Left ventricle myocardium inferior (tissue), 1 donor: ENCODE measurements at places on chromosomes 16 and 17. TPM values are rescaled to one million over a fixed set of nuclear protein-coding genes. Genes with fewer than 3 reads are reported as not detected.

DNA sequence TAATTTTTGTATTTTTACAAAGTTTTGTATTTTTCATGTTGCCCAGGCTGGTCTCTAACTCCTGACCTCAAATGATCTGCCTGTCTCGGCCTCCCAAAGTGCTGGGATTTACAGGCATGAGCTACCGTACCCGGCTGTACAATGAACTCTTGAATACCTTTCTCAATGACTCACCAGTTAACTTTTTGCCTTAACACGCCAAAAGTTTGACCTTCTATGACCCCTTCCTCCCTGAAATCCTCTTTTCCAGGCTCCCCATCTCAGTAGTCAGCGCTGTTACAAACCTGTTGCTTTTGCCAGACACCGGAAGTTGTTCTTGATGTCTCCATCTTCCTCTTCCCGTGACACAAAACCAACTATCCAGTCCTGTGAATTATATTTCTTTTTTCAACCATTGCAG lies 158.1 kb upstream of the ASIC2 start:
- no peak overlapping the region for H3K27ac ChIP-seq
- no peaks in the 10 kb centered on the region for H3K4me1 ChIP-seq
- H3K4me3 ChIP-seq: no peak overlapping the region
- no peak for DNase-seq
- H3K36me3 ChIP-seq: no peaks in the 10 kb centered on the region
- H3K27me3 ChIP-seq: peaks cover 45% of the 10 kb centered on the region

GRCh38 chr16:733382-734207 lies 6.7 kb downstream of the HAGHL start:
- no peak for DNase-seq
- peaks cover 3% of the 10 kb centered on the region for H3K4me1 ChIP-seq
- peaks cover under 1% of the 10 kb centered on the region for H3K27me3 ChIP-seq

DNA sequence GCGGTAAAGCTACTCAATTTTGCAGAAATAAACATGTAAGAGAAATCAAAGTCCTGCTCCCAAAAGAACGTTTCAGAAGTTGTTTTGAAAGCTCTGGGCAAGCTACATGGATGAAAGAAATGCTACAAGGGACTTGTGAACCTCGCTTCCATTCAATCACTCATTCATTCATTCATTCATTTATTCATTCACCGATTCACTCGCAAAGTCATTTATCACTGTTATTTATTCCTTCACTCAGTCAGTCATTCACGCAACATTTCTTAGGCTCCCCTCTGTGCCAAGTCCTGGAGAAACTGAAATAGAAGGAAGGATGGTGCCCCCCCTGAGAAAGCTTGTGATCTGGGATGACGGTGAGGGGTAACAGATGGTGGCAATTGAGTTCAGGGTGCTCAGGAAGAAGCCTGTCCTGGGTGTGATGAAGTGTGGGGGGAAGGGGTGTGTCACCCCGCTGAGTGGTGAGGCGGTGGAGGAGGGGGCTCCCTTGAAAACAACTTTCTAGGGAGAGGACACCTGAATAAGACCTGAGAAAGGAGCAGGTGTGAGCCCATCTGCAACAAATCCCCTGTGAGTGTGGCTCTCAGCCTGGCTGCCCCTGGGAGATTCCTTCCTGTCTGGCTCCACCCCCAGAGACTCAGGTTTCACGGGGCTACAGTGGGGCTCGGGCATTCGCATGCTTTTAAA lies 36.3 kb upstream of the PRSS54 start:
- H3K36me3 ChIP-seq: no peaks in the 10 kb centered on the region
- no peak overlapping the region for H3K4me3 ChIP-seq
- no peak overlapping the region for H3K27ac ChIP-seq
- peaks cover 28% of the 10 kb centered on the region for H3K4me1 ChIP-seq

GRCh38 chr16:50642349-50642748 lies 38.8 kb downstream of the SNX20 start:
- no peak overlapping the region for H3K4me3 ChIP-seq
- H3K27ac ChIP-seq: no peak overlapping the region
- no peaks in the 10 kb centered on the region for H3K36me3 ChIP-seq
- peaks cover 50% of the 10 kb centered on the region for H3K27me3 ChIP-seq
- H3K4me1 ChIP-seq: no peaks in the 10 kb centered on the region

DNA sequence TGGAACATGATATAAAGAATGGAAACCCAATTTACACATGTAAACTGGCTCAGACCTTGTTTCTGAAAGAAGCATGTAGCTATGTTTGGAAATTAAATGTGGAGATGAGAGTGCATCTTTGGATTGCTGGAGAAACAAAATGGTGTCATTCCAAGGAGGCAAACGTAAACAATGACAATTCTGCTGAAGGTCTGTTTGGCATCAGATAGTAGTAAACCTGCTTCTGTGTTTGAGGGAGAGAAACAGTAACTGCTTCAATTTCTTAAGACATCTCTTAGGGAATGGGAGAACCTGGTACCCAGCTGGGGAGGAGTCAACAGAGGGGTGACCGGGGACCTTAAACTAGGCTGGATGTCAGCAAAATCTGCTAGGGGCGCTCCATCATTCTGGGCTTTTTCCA lies 23.5 kb downstream of the GPRC5B start:
- H3K4me1 ChIP-seq: peaks cover 57% of the 10 kb centered on the region
- no peak for DNase-seq
- peaks cover 71% of the 10 kb centered on the region for H3K36me3 ChIP-seq
- H3K27me3 ChIP-seq: no peaks in the 10 kb centered on the region
- peak overlapping the region; percentile 55 for H3K27ac ChIP-seq

DNA sequence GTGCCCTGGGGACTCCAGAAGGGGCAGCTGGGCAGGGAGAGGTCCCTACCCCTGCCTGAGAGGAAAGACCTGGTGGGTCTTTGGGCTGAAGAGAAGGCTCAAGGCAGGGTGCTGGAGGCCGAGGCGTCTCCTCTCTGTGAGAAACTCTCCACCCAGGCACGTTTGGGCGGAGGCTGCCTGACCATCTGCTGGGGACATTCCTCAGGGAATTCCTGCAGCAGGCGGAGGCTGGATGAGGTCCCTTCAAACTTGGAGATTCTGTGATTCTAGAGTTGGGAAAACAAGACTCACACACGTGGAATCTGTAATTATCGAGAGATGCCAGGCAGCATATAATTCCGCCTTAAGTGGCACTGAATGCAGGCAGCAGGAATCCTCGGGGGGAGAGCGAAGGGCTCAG lies 21.1 kb upstream of the PHF12 start:
- H3K36me3 ChIP-seq: no peaks in the 10 kb centered on the region
- H3K27ac ChIP-seq: no peak overlapping the region
- H3K27me3 ChIP-seq: no peaks in the 10 kb centered on the region
- H3K4me1 ChIP-seq: peaks cover 78% of the 10 kb centered on the region
- DNase-seq: no peak
- no peak overlapping the region for H3K4me3 ChIP-seq

DNA sequence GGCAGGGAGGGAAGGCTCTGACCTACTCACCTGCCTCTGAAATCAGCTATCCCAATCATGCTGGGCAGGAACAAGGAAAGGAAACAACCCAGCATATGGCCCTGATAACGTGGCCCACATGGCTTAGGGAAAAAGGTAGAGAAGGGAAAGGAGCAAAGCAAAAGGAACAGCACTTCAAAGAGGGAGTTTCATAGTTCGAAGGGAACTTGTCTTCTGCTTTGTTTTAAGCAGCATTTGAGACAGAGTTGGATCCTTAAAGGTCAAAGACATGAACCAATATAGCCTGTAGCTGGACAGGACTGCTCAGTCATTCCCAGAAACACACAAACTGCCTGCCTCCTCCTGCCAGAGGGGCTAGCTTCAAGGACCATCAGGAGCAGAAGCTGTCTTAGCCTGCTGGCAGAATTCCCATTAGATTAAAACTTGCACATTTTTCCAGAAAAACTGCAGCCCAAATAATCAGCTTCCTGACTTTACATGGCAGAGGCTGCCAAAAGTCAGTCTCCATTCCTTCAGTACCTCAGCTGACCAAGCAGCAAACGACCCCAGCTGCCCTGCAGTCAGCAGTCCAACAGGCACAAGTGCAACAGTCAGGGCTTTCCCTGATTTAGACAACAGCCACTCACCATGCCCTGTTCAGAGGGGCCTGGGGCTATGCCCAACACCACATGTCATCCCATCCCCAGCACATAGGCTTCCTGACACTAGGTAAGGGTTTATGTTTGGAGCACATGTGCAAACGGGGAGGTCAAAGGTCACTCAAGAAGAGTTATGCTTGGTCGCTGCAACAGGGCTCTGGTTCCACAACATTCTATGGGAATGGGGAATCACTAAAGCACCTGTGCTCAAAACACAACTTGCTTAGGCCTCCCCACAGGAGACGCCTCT lies 32.5 kb downstream of the RANBP10 start:
- H3K4me3 ChIP-seq: no peak overlapping the region
- H3K36me3 ChIP-seq: peaks cover 15% of the 10 kb centered on the region
- peak; percentile 17 for DNase-seq

The ALDH3A1 gene
- total RNA-seq: not detected

The STH gene
- not detected for total RNA-seq

The UNC13D gene
- total RNA-seq: 13.3 TPM

The TBC1D3G gene
- not detected for total RNA-seq

The SMIM36 gene
- total RNA-seq: not detected
